ENCODE measurements at places on chromosomes 11 and 22. TPM values are rescaled to one million over a fixed set of nuclear protein-coding genes. Genes with fewer than 3 reads are reported as not detected.
A peak's percentile ranks its signal among the peaks of the same experiment; 100 is the strongest.

Gene DDTL
- 2.2 TPM for total RNA-seq

DNA sequence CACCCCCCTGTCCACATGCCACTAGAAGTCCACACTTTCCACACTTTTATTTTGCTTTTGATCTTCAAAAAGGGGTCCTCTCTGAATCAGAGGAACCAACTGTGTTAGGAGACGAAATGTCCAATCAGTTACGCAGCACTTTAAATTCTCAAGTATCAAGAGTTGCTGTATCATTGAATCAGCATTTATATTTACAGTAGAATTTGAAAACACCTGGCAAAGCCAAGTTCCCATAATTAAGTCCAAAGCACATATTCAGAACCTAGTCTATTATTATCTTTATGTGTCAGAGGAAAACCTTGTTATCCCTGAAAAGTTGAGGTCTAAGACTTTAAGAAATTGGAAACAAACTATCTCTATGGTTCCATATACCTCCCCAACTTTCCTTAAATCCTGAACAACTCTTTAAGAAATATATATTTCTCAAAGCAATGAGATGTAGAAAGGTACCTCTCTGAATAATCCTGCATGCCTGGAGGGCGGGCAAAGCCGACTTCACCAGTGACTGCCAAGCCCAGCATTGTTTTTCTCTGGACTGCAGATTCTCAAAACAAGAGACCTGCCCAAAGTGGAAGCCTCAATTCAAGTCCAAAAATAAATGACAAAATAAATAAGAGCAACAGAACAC lies 75.9 kb upstream of the ARFGAP3 start:
- no peaks in the 10 kb centered on the region for H3K36me3 ChIP-seq
- peak overlapping the region; percentile 23 for H3K4me3 ChIP-seq
- H3K27ac ChIP-seq = peak overlapping the region; percentile 97
- H3K27me3 ChIP-seq = no peaks in the 10 kb centered on the region

Gene GNAZ
- 72.3 TPM for total RNA-seq

DNA sequence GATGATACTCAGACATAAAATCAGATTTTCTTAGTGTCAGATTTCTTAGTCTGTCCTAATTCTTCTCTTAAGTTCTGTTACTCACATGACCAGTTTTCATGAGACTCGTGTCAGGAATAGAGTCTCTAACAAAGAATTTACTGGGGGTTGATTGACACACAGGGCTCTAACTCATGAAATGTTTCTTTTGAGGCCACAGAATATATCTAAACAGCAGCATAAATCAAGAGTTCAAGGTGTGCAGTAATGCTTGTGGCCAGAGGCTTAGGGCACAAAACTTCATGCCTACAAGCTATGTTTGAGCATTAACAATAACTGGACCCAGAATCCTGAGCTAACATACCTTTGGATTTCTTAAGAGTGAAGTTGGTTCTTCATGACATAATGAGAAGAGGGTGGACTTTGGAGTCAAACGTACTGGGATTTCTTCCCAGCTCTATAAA lies 237.2 kb downstream of the DDX10 start:
- no peak overlapping the region for H3K27ac ChIP-seq
- H3K4me3 ChIP-seq = no peak overlapping the region
- peaks cover 14% of the 10 kb centered on the region for H3K4me1 ChIP-seq
- DNase-seq = no peak
- no peaks in the 10 kb centered on the region for H3K36me3 ChIP-seq

Gene ST14
- 3.4 TPM for total RNA-seq

DNA sequence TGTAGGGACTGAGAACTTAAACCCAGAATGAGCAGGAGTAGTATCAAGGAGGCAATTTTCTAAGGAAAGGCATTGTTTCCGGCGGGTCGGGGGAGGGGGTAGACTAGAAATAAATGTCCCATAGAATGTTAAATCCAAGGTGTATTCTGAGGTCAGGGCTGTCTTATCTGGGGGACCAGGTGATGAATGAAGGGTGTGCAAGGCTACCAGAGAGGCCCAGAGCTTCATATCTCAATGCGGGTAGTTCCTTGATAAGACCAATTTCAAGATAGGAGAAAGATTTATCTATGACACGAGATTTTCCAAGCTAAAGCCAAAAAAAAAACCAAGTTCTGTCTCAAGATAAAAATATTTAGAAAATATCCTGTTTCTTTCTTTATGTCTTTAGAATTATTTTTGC lies 8.3 kb upstream of the RCE1 start:
- no peak overlapping the region for H3K4me3 ChIP-seq
- H3K27ac ChIP-seq = no peak overlapping the region
- H3K27me3 ChIP-seq = no peaks in the 10 kb centered on the region
- peaks cover 23% of the 10 kb centered on the region for H3K36me3 ChIP-seq
- H3K4me1 ChIP-seq = no peaks in the 10 kb centered on the region

- no peaks in the 10 kb centered on the region for H3K27me3 ChIP-seq
- no peaks in the 10 kb centered on the region for H3K36me3 ChIP-seq
- H3K4me3 ChIP-seq = no peak overlapping the region
Observed at GRCh38 chr11:2035382-2035781, 37.7 kb upstream of the H19 start.

DNA sequence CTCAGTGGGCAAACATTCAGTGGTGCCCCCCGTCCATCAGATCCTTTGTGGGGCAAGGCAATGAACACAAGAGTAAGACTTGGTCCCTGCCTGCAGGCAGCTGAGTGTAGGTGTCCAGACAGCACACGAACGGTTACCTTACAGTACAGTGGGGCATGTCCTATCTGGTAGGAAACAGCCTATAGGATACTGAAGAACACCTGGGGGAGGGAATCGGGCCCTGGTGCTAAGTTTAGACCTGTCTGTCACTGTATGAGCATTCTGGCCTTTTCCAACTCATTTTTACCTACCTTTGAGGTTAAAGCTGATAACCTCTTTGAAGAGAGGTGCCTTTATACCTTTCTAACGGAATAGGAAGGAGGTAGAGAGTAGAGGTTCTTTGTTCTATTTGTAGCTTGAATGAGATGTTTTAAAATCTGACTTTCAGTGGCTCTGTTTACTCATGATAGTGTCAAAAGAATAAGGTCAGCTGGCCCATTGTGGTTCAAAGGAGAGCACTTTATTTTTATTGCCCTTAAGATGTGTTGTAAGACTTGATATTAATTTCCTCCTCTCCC lies 8.9 kb downstream of the ZNRF3 start:
- no peaks in the 10 kb centered on the region for H3K36me3 ChIP-seq
- H3K27ac ChIP-seq = no peak overlapping the region
- DNase-seq = no peak
- no peaks in the 10 kb centered on the region for H3K27me3 ChIP-seq
- H3K4me1 ChIP-seq = peaks cover 56% of the 10 kb centered on the region

DNA sequence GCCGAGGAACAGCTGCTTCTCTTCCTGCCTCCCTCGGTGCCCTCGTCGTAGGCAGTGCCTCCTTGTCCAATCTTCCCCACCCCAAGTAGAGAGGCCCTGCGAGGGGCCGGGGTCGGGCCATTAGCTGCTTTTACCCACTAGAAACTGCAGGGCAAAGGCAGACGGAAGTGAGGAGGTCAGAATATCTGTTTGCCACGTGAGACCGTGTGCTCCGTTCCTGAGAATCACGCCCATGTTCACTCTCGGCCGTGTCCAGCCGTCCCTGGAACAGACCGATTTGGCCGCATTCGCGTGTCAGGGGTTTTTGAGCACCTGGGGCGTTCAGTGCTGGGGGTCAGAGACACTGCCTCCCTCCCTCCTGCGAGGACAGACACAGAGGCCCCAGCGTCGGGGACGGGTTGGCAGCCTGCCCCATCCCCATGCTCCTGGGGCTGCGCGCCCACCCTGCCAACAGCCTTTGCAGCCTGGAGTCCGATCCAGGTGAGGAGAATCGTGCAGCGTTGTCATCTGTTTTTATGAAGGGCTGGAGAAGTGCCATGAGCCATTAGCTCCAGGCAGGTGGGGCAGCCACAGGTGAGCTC lies 982.2 kb downstream of the BRD1 start:
- no peaks in the 10 kb centered on the region for H3K27me3 ChIP-seq
- no peaks in the 10 kb centered on the region for H3K4me1 ChIP-seq
- no peaks in the 10 kb centered on the region for H3K36me3 ChIP-seq
- no peak overlapping the region for H3K27ac ChIP-seq

Gene SERGEF
- 34.9 TPM for total RNA-seq

GRCh38 chr11:3641701-3642070 lies at the start of gene ART5:
Gene ART5, minus strand, starts transcription at chr11:3641992. Its CDS starts 130 bp downstream, at chr11:3641862.
- H3K36me3 ChIP-seq = no peaks in the 10 kb centered on the region
- H3K27ac ChIP-seq = no peak within 1 kb of the TSS
- H3K4me1 ChIP-seq = peaks cover 22% of the 10 kb centered on the region
- H3K27me3 ChIP-seq = no peaks in the 10 kb centered on the region

DNA sequence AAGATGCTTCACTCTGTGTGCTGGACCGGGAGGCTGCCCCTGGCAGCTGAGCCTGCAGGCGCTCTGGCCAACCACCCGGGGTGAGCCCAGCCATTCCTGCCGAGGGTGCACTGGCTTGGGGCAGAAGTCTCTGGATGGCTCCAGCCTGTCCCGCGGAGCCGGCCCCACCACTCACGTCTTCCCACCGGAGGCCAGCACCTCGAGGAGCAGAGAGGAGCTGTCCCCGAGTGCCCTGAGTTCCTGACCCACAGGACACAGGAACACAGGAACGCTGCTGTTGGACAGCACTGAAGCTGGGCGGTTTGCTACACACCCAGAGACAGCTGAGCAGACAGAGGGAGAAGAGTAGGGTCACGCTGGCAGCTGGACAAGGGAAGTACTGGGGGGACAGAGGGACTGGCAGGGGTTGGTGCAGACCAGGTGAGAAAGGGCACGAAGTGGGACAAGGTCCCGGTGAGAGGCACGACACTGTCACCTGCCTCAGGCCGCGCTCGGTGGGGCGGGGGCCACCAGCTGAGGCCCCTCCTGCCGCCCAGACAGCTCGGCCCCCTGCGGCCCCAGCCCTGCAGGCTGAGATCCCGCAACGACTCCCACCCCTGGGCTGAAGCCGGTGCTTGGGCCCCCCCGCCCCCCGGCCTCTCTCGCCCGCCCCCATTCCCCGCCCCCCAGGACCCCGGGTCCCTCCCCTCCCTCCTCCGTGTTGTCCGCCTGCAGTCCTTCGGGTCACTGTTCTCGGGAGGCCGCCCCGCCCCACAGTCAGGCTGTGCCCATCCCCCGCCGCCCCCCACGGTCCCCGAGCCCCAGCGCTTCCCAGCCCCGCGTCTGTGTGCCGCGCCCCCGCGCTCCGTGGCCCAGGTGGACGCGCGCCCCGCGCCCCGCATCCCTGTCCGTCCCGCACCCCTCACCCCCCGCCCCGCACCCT lies 624 bp upstream of the B4GALNT4 start:
- H3K4me1 ChIP-seq = peaks cover 21% of the 10 kb centered on the region
- H3K36me3 ChIP-seq = no peaks in the 10 kb centered on the region
- peak overlapping the region; percentile 59 for H3K4me3 ChIP-seq
- peak overlapping the region; percentile 70 for H3K27ac ChIP-seq
- H3K27me3 ChIP-seq = peaks cover 18% of the 10 kb centered on the region

Gene FAT3
- total RNA-seq = 15.5 TPM

All from esophagus muscularis mucosa (tissue), 4 donors.